ENCODE measurements at places on chromosomes 4 and X.

DNA sequence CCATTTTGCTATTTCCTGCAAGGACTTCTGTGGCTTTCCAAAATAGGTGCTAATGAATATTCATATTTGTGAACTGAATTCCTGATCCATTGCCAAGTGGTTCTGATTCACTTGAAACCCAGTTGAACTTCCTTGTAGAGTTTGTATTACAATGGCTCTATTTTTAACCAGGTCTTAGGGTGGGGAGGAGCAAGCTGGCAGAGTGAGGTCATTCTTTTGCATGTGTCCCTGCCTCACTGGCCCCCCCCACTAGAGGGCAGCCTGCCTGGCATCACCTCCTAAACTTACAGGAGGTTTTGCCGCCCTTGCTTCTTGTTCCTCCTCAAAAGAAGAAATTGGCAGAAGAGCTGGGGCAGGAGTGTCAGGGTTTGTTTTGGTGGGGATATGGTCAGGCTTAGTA, 10.5 kb downstream of the PTTG2 start:
- DNase-seq = no peak

GRCh38 chrX:112651766-112652165, 28.0 kb downstream of the LHFPL1 start:
- DNase-seq = no peak

GRCh38 chr4:113823291-113823659, 61.7 kb upstream of the CAMK2D start:
- DNase-seq = no peak

DNA sequence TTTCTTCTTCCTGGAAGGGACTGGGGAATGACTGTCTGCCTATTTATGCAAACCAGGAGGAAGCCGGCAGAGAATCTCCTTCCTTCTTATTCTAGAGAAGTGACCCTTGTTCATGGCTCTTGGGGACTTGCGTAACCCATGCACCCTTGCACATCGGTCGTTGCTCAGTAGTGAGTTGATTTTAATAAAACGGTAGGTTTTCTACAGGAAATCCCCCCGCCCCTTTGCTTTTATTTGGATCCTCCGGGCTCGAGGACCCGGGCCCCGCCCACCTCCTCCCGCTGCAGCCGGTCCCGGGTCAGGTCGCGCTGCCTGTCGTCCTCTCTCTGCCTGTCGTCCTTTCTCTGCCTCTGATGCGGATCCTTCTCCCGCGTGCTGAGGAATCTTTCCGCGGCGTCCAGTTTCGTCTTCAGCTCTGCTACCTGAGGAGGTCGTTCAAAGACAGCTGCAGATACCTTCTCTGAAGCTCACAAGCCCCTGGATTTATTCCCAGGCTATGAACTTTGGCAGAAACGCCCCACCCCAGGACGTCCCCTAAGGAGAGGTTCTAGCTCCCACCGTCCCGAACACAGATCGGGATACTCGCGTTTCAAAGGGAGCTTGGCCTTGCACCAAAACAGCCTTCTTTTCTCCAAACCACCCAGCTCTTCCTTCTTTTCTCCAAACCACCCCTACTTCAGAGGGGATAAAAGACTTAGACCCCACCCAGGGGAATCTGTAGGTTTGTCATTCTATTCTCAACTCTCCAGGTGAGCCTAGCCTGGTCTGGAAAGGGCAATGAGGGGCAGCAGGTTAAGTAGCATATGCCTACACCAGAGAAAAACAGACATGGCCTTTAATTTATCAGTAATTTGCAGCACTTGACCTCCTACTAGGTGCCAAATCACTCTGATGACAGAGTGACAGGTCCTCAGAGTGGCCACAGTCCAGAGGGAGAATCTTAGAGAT, 7.0 kb downstream of the TNIP3 start:
- peak; percentile 68 for DNase-seq

GRCh38 chr4:7073526-7074390, 5.9 kb upstream of the GRPEL1 start:
- DNase-seq = peak; percentile 79

- DNase-seq = no peak
Measured at GRCh38 chr4:73477176-73477575, 4.4 kb upstream of the AFM start.

- no peak for DNase-seq
Measured at GRCh38 chrX:11757397-11757718, 679 bp upstream of the MSL3 start.

DNA sequence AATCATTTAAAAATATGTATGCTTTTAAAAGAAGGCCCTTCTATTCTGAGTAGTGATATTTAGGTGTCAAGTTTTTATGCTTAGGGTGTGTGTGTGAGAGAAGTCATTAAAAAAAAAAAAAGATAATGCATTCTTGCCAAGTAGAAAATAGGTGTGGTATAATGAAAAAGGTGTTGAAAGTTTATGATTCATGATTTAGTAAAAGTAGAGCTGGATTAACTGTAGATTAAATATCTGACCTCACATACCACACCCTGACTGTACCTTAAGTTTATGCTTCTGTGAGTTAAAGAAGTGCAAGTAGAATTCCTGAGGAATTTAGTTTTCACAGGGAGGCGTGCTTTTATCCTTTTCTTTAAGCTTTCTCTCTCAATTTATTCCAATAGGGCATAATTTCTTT, 71.1 kb downstream of the BMPR1B start:
- no peak for DNase-seq

GRCh38 chr4:128162434-128162833, 101.3 kb downstream of the LARP1B start:
- DNase-seq = no peak

DNA sequence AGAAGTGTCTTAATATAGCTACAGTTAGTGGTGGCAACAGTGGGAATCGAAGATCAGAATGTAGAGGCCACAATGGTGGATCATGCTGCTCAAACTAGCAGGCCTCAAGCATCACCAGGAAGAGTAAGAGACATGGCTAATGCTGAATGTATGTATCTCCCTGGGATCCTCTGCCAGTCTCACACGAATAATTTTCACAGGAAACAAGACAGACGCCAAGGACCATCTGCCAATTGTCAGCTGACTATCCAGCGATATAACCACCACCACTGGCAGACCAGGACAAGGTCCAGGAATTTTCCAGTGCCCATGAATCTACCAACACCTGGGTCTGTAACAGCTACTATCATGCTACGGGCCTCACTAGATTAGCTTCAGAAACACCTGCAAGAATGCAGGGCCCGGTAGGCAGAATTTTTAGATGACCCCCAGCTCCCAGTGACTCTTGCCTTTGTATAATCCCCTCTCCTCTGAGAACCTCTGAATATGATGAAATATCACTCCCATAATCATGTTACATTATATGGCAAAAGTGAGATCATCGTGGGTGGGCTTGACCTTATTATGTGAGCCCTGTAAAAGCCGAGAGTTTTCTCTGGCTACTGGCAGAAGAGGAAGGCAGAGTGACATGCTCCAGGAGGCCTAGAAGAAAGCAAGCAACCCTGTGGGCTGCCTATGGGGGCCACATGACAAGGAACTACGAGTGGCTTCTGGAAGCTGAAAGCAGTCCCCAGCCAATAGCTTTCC, 429.8 kb downstream of the BCOR start:
- DNase-seq = no peak

DNA sequence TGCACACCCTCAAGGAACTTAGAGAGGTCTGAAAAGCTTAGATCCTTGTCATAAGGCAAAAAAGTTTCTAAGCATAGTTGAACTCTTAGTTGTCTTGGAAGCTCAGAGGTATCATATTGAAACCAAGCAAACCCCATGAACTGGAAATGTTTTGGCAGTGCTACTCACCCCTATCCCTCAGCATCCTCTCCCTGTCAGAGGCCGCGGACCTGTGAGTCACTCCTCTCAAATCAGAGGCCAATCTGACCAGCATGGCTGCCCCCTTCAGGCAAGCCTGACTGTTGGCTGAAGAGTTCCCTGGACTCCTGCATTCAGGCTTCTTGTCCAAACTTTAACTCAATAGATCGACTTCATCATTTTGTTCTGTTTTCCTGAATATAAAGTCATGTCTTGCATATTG, 69.4 kb downstream of the KCNIP4 start:
- DNase-seq = peak; percentile 3

Data from HEK293T (cell line).